ENCODE measurements at places on chromosomes 3 and 15. TPM values are rescaled to one million over a fixed set of nuclear protein-coding genes. Genes with fewer than 3 reads are reported as not detected.

- H3K36me3 ChIP-seq = no peaks in the 10 kb centered on the region
- H3K27ac ChIP-seq = peak overlapping the region; percentile 79
- H3K4me3 ChIP-seq = no peak overlapping the region
- peak; percentile 77 for DNase-seq
Observed at GRCh38 chr15:70741107-70741531, 22.2 kb downstream of the UACA start.

DNA sequence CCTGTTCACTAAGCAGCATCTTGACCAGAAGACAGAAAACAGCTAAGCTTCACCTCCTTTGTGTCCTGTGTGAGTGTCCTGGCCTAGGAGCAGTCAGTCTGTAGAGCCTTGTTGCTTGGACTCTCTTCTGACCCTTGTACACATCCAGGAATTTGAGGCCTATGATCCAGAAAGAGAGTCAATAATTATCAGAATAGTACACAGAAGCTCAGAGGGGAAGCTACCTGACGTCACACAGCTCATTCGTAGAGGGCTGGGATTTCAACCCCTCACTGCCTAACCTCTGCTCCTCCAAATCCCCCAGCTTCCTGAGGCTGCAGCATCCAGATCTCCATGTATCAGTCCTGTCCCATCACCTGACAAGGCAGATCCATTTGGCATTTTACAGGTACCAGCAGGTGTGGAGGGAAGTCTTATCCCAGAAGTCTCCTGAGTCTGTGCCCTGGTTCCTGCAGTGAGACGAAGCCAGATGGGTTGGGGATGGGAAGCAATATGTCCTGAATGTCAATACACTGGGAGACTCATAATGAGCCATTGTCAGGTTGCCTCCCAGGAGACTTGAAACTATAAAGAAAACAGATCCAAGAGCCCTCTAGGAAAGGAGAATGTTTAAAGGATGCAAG, 203.1 kb downstream of the MINAR1 start:
- no peaks in the 10 kb centered on the region for H3K36me3 ChIP-seq
- no peaks in the 10 kb centered on the region for H3K4me1 ChIP-seq
- no peak overlapping the region for H3K4me3 ChIP-seq
- no peak overlapping the region for H3K27ac ChIP-seq

DNA sequence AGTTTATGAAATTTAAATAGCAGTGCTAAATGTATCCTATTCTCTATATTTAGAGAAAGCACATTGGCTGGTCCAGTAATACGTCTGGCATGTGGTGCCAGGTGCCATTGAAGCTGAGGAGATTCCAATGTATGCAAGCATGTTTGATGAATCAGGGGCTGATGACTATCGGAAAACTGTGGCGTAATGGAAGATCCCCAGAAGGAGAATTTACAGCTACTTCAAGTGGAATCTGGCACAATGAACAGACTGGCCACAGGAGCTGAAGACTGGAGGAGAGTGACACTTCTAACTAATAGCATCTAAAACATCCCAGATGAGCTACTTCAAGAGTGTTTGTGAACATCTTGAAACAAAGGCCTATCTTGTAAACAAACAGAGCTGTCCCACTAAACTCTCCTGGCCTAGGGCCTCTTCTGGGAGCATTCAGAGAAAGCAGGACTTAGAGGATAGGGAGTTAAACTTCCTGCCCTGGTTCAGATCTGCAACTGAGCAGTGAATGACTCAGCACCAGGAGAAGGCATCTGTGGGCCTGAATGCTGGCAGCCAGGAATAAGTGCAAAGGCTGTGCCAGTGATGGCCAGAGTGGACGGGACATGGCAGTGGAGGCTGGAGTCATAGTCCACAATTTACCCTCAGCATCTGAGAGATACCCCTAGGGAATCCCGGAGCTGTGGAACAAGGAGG, 15.2 kb upstream of the ACTC1 start:
- H3K27ac ChIP-seq = no peak overlapping the region
- DNase-seq = no peak
- H3K4me1 ChIP-seq = no peaks in the 10 kb centered on the region
- H3K27me3 ChIP-seq = peaks cover 2% of the 10 kb centered on the region
- no peak overlapping the region for H3K4me3 ChIP-seq
- H3K36me3 ChIP-seq = no peaks in the 10 kb centered on the region

DNA sequence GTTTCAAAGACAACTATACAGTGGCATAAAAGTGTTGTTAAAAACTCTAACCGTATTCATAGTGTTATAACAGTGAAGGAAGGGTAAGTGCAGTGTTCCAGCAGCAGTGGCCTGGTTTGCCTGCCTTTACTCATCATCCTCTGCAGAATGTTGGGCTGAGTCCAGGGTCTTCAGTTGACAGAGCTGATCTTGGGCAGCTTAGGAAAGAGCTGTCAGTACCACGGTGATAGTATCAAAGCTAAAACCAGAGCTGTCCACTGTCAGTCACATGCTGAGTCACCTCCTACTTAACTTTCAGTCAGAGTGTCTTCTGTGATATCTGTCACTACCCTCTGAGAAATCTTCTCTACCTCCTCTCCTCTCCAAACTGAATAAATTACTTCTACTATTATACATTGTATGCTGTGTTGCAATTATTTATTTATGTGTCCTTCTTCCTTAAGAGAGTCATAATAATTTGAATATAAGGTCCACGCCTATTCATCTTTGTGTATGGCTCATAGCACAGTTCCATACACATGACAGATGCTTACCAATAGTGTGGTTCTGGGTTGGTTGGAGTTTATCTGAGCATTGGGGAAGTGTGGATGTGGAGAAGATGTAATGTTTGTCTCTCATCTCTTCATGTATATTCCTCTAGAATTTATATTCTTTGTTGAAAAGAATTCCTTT, 242.1 kb downstream of the ZIC1 start:
- H3K36me3 ChIP-seq = no peaks in the 10 kb centered on the region
- DNase-seq = peak; percentile 9
- no peak overlapping the region for H3K27ac ChIP-seq

- H3K27ac ChIP-seq = peak overlapping the region; percentile 16
- no peaks in the 10 kb centered on the region for H3K36me3 ChIP-seq
- no peaks in the 10 kb centered on the region for H3K4me1 ChIP-seq
- DNase-seq = peak; percentile 41
- no peak overlapping the region for H3K4me3 ChIP-seq
Observed at GRCh38 chr3:66302288-66302687, 81.5 kb downstream of the SLC25A26 start.

GRCh38 chr3:127785711-127786265, 36.5 kb downstream of the MGLL start:
- H3K27ac ChIP-seq = no peak overlapping the region
- DNase-seq = no peak
- no peak overlapping the region for H3K4me3 ChIP-seq
- no peaks in the 10 kb centered on the region for H3K27me3 ChIP-seq
- H3K4me1 ChIP-seq = peaks cover 78% of the 10 kb centered on the region

- DNase-seq = no peak
- H3K27ac ChIP-seq = no peak overlapping the region
- no peaks in the 10 kb centered on the region for H3K36me3 ChIP-seq
Observed at GRCh38 chr3:147915057-147915456, 505.9 kb downstream of the ZIC1 start.

DNA sequence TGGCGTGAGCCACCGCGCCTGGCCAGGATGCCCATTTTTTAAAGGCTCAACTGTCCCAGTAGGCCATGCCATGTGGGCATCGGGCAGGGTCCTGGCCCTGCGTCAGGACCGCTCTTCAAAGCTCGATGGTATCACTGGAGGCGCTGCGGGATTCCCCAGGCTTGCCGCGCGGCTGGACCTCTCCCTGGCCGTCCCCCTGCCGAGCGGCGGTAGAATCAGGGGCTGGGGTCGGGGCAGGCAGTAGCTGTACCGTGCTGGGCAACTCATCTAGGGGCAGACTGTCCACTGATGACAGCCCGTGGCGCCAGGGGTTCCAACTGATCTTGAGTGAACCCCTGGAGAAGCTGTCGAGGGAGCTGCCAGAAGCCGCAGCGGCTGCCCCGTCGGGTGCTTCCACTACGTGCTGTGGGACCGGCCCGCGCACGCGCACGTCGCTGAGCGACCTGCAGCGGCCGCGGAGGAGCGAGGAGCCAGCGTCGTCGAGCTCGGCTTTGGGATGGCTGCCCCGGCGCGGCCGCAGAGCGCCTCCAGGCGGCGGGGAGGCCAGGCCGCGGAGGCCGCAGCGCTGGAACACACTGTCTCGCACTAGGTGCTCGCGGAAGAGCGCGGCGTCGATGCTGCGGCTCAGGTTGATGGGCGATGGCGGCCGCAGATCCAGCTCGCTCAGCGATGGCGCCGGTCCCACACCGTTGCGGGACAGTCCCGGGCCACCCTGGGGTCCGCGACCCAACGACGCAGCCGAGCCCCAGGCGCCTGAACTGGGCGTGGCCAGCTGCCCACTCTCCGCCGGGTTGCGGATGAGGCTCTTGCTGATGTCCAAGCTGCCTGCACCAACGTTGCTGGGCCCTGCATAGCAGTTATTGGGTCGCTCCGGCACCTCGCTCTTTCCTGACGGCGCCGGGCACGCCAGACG, 5.8 kb downstream of the PRRT3 start:
- H3K4me1 ChIP-seq = peaks cover 32% of the 10 kb centered on the region
- H3K27me3 ChIP-seq = no peaks in the 10 kb centered on the region
- H3K27ac ChIP-seq = peak overlapping the region; percentile 88

- no peaks in the 10 kb centered on the region for H3K36me3 ChIP-seq
- H3K27me3 ChIP-seq = no peaks in the 10 kb centered on the region
- H3K27ac ChIP-seq = no peak overlapping the region
- no peaks in the 10 kb centered on the region for H3K4me1 ChIP-seq
Observed at GRCh38 chr3:105584003-105584790, 217.5 kb downstream of the ALCAM start.

DNA sequence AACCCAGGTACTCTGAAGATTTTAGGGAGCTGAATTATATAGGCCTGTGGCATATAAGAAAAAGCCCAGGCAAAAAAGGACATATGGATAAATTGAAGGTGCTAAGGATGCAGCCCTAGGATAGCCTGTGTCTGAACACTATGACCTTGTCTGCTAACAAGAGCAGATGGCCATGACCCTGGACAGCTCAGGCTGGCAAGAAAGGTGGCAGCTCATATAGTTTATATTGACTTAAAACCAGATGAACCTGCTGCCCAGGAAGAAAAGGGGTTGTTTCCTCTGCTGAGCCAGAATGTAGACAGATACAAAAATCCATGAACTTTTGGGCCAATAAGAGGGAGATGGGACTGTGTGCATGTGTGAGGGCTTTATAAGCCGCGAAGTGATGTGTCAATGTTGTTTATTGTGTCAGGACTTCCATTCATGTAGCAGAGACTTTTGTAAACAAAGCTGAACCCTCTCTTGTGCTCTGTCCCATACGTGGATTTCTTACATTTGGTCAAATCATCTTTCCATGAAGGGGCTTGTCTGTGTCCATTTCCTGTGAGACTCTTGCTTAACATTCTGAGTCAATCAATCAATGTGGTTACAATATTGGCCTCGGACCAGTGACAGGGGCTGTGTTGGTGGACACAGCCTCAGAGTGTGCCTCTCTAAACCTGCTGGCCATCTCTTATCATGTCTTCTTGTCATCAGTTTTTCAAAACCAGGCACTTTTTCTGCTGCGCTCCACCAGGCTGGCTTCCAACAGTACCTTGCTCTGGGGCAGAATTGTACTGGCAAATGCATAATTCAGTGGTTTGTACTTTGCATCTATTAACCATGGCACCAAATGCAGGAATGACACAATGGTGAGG, 321.2 kb downstream of the WDR72 start:
- H3K4me1 ChIP-seq = no peaks in the 10 kb centered on the region
- no peak for DNase-seq

GRCh38 chr15:50064673-50065072, 54.4 kb downstream of the ATP8B4 start:
- H3K4me3 ChIP-seq = no peak overlapping the region
- H3K4me1 ChIP-seq = peaks cover 3% of the 10 kb centered on the region
- H3K36me3 ChIP-seq = no peaks in the 10 kb centered on the region
- DNase-seq = no peak

GRCh38 chr15:40471808-40472150, 995 bp downstream of the CHST14 start:
- no peaks in the 10 kb centered on the region for H3K27me3 ChIP-seq
- H3K36me3 ChIP-seq = peaks cover 5% of the 10 kb centered on the region
- H3K4me1 ChIP-seq = peaks cover 15% of the 10 kb centered on the region
- peak overlapping the region; percentile 96 for H3K4me3 ChIP-seq
- no peak for DNase-seq
- H3K27ac ChIP-seq = peak overlapping the region; percentile 90

- H3K4me1 ChIP-seq = no peaks in the 10 kb centered on the region
- H3K4me3 ChIP-seq = no peak overlapping the region
- H3K27me3 ChIP-seq = peaks cover 20% of the 10 kb centered on the region
- H3K27ac ChIP-seq = no peak overlapping the region
Observed at GRCh38 chr3:68943753-68944500, 11.6 kb upstream of the TAFA4 start.

DNA sequence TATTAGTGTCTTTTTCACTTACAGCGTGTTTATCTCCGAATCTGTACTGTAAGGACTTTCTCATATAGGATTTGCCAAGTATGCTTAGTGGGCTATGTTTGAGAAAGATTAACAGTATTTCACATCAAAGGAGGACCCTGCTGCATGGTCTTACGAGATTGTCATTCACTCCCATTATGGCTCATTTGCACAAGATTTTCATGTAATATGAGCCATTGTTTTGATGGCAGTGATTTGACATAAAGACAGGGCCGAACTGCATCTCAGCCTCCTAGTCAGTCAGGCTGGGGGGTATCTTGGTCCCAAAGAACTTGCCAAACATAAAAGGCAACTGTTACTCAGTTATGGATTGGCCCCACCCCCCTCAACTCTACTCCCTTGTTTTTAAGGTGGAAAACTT, 205.9 kb downstream of the ZIC1 start:
- no peaks in the 10 kb centered on the region for H3K27me3 ChIP-seq
- no peaks in the 10 kb centered on the region for H3K36me3 ChIP-seq
- no peak for DNase-seq
- H3K27ac ChIP-seq = no peak overlapping the region
- H3K4me1 ChIP-seq = no peaks in the 10 kb centered on the region
- H3K4me3 ChIP-seq = no peak overlapping the region

APOD gene
- 941 TPM for total RNA-seq

GSK3B gene
- 9.9 TPM for total RNA-seq

SNX22 gene
- total RNA-seq = 0.92 TPM

FOXL2 gene
- total RNA-seq = not detected

RFTN1 gene
- total RNA-seq = 41.9 TPM

RETNLB gene
- not detected for total RNA-seq

SLC6A20 gene
- total RNA-seq = not detected

TRAK1 gene
- 105 TPM for total RNA-seq

GOLGA6L4 gene
- not detected for total RNA-seq

GPR62 gene
- not detected for total RNA-seq

GOLGA6L9 gene
- 12.3 TPM for total RNA-seq
